ENCODE measurements at places on chromosomes 2 and 18.

- DNase-seq = no peak
Measured at GRCh38 chr18:60978338-60978737, 354.9 kb upstream of the CDH20 start.

- DNase-seq = no peak
Measured at GRCh38 chr2:205012961-205013360, 467.7 kb downstream of the PARD3B start.

DNA sequence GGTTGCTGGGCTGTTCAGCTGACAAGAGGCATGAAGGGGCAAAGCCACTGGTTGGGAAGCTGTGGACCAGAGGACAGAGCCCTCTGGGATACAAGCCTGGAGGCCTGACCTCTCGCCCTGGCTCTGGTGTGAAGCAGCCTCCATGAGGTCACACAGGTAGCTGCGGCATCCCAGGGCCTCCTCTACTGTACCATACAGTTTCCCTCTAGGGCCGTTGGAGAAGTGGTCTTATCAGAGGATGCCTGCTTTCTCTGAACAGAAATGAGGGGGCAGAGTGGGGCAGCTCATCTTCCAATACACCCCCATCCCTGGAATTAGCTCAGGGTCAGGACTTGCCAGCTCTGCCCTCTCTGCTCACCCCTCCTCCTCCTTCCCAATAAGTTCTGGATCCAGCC is 135.1 kb upstream of the SMAD2 start:
- no peak for DNase-seq

- DNase-seq = no peak
Measured at GRCh38 chr18:23276451-23276850, 141.2 kb downstream of the CABLES1 start.
